ENCODE measurements at places on chromosomes 16 and 17.

DNA sequence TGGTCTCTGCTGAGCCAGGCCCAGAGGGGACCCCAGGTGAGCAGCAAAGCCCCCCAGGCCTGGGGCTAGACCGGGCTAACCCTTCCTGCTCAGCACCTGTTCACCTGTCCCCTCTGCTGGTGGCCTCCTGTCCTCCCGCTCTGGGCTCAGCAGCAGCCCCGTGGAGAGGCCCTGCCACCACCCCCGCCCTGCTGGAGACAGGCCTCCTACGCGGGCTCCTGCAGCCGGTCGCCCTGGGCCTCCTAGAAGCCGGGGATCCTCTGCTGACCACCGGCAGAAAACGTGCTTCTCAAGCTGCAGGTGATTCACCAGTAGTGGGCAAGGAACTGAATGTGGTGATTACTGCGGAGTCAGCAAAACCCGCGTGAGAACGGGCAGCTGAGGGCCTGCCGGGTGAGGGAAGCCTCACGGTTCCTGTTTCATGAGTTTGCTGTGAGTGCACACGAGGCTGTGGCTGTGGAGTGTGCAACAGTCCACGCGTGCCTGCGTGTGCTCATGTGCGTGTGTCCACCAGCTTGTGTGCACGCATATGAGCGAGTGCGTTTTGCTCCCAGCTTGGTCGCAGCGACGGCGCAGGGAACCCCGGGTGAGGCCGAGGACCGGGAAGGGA, 792 bp downstream of the SECTM1 start:
- DNase-seq = no peak

DNA sequence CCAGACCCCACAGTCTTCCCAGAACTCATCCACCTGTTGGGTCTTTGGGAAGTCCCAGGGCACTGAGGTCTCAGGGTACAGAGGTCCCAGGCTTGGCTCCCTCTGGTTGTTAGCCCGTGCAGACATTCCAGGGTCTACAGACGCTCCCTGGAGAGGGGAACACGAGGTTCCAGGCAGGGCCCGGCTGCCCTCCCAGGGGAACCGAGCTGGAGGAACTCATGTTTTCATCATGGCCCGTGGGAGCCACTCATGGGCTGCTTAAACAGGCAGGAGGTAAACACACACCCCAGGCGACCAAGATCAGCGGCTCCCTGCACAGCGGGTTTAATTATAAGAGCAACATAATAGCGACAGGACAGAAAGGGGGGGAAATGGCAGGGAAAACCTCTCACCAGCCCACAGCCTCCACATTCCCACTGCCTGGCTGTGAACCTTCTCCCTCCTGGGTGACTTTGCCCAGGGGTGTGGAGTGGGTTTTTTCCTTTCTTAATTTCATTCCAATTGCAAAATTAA, 36.5 kb downstream of the TRARG1 start:
- DNase-seq = no peak

DNA sequence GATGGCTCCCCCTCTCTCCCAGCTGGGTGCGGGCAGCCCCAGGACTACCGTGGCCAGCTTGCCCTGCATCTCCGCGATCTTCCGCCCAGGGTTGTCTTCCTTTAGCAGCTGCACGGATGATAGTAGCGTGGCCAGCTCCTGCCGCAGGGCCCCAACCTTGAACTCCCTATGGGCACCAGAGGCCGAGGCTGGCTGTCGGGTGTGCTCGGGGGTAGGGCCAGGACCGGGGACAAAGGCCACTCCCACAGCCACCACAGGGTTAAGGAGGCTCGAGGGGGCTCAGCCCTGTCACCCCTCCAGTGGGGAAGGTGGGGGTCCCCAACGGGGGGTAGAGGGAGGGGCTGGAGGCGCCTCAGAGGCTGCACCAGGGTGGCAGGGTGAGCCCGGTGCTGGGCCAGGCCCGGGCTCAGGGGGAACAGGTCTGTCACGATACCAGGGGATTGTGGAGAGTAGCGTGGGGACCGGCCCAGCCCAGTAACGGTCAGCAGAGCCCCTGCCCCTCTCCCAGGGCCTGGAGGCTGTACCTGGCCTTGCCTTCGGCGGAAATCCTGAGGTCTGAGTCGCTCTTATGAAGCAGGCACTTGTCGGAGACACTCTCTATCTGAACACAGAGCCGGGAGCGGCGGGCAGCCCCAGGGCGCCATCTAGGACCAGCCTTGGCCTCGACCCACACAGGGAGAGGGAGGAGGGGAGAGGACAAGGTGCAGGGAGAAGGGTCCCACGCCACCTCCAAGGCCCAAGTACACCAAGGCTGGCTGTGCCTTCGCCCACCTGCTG, 5.2 kb downstream of the PERCC1 start:
- DNase-seq = no peak

- DNase-seq = no peak
Observed at GRCh38 chr17:31321966-31322365, 544 bp upstream of the EVI2A start.

GRCh38 chr17:19004421-19005136, at the start of gene FAM83G:
TSS of gene FAM83G (minus strand) at chr17:19004764. CDS start at chr17:19004041, 723 bp downstream.
- DNase-seq = peak; percentile 84

GRCh38 chr17:31299624-31300023, 2.6 kb upstream of the OMG start:
- no peak for DNase-seq

- DNase-seq = no peak
Observed at GRCh38 chr16:76932541-76933211, 258.3 kb upstream of the MON1B start.

DNA sequence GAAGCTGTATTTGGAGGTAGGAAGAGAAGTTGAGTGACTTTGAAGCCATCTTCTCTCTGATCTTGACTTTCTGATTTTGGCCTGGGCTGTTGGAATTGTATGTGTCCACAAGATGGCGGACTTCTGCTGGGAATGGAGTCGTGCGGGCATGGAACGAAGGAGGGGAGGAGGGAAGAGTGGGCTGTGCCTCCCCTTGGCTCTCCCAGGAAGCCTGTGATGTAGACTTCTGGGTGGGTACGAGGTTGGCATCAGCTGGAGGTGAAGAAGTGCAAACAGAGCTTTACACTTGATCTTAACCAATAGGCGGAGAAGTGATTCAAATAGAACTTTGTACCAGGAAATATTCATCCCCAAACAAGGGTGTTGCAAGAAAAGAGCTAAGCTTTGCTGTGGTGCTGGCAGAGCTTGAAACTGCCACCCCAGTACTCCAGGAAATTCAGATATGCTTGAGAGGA, 7.4 kb upstream of the TMEM220 start:
- DNase-seq = no peak

- DNase-seq = no peak
Observed at GRCh38 chr16:57951204-57951960, 19.5 kb downstream of the CNGB1 start.

DNA sequence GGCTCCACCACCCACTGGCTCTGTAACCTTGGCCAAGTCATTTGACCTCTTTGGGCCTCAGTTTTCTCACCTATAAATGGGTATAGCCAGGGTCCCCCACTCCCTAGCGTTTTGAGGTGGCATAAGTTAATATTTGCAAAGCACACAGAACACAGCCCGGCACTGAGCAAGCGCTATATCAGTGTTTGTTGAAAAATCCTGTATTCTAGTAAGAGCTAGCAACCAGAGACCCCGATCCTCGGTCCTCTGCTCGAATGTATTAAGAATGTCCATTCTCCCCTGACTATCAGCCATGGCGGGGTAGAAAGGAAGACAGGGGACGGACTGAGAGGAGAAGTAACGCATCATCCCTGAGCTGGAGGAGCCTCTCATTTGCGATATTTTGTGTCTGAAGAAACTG, 131.2 kb downstream of the IRF8 start:
- no peak for DNase-seq

DNA sequence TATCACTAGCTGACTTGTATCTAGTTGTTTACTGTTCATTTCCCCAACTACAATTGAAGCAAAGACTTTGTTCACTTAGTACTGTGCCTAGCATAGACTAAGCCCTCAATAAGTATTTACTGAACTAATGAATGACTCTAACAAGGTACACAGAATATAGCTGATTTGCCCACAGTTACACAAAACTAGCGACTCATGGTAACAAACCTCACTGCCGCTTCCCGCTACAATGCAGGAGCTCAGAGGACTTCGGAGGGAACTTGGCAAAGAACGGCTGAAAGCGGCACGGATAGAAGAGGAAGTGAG, 524 bp downstream of the EFTUD2 start:
- no peak for DNase-seq

GRCh38 chr17:29000973-29001372, 4.9 kb downstream of the SEZ6 start:
- DNase-seq = no peak

DNA sequence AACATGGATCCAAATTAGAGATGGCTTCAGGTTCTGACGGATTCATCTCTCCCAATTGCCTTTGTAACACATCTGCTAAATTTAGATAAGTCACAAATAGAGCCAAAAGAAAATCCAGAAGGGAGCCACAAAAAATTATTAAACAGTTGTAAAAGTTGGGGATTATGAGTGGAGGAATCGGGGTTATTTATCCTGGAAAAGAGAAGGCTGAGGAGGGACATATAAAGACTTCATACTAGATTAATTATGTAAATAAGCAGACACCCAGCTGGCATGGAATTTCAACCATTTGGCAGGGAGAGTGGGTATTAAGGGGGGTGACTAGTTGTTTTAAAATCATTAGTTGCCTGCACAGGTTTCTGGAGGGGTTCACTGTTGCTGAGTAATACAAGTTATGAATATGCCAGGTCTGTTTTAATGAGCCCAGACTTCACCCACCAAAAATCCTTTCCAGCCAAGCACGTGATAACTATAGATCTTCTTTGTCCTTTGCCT, 89.6 kb downstream of the CDH13 start:
- no peak for DNase-seq

DNA sequence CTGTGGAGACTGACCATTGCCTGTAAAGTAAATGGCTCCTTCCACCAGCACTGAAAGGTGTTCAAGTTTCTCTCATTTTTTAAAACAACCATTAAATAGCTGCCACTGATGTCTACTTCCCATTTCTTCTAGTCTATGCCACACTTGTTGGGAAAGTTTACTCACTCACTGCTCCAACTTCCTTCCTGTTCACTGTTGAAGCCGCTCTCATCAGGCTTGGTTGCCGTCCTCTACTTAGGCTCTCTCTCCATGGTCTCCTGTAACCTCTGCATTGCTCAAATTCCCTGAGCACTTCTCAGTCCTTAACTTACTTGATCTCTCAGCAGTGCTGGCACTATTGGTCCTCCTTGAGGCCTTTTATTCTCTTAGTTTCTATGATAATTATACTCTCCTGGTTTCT, 32.4 kb downstream of the SNX11 start:
- DNase-seq = no peak

DNA sequence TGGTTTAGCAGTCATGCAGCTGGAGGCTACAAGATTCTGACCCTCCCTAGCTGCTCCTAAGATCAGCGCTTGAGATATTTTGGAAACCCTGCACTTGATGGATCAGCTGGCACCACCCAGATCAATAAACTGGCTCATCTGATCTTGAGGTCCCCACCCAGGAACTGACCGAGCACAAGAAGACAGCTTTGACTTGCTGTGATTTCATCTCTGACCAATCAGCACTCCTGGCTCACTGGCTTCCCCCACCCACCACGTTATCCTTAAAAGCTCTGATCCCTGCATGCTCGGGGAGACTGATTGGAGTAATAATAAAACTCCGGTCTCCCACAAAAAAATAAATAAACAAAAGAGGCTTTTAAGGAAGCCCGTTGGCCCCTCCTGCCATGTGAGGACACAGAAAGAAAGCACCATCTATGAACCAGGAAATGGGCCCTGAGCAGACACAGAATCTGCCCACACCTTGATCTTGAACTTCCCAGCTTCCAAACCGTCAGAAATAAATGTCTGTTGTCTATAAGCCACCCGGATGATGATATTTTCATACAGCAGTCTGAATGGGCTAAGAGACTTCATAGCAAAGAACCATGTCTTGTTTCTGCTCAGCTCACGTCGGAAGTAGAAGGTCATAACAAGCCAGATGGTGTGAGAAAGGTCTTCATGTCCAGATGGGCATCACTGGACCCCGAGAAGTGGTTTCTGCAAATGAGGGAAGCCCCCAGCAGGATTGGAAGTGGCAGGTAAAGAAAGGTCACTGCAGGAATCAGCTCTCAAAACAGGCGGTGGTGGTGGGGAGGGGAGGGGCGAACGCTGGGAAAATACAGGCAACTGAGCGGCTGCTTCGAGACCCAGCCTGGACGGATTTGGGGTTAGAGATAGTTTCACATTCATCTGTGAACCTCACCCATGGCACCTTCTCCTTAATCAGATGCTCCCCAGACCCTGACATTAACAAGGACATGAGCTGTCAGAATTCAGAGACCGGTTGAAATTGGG, 19.8 kb upstream of the RPH3AL start:
- no peak for DNase-seq

- no peak for DNase-seq
Observed at GRCh38 chr17:68562736-68563135, 38.4 kb downstream of the FAM20A start.

- no peak for DNase-seq
Observed at GRCh38 chr16:84081446-84081989, 35.2 kb downstream of the MBTPS1 start.

- no peak for DNase-seq
Observed at GRCh38 chr17:30117675-30118081, 1.1 kb downstream of the NSRP1 start.

DNA sequence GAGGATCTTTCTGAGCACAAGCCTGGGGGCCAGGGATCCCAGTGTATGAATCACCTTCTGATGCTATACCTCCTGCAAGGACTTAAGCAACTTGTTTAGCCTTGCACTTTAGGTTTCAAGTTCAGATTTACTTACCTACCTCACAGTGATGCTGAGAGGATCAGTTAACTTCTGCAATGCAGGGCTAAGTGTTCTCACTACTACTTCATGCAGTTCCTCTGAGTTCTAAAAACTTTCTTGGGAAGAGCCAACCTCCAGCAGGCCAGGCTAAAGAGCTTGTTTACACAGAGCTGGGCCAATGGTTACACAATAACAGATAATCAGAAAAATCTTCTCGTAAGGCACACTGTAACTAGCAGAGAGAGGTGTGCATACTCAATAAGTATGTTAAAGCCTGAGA, 13.0 kb downstream of the VEZF1 start:
- DNase-seq = no peak

DNA sequence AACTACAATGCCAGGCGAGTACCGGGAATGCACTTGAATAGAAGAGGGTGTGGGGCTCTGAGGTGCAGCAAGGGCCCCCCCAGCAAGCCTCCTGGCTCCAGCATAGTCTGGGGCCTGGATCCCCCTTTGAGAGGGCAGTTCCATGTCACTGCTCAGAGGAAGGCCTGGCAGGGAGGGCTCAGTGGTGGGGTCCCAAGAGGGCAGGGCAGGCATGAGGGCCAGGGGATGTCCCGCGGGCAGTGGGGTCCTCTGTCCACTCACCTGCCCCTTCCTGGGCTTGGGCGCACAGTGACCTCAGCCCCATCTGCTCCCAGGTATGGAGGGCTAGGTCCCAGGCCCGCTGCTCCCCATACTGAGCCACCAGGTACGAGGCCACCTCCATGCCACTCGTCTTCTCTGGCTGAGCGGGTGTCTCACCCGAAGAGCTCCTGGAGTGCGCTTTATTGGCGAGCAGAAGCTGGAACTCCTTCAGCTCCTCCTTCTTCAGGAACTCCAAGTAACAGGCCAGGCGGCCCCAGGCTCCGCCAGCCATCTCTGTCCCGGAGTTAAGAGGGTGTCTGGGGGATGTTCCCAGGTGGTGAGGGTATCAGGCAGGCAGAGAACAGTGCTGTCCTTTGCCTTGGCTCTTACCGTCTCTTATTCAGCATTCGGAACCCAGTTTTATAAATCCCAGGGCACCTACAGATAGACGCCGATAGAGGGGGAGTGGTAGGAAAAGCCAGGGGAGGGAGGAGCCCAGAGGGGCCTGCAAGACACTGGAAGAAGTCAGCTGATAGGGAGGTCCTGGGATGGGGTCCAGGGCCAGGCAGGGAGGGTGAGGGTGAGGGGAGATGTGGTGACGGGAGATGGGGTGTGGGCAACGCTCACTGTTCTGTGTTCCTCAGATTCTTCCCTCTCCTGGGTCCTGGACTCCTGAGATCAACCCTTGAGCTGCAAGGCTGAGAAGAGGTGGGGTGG, 605 bp downstream of the NLRP1 start:
- DNase-seq = no peak
